ENCODE measurements at places on chromosomes 3 and 15. TPM values are rescaled to one million over a fixed set of nuclear protein-coding genes. Genes with fewer than 3 reads are reported as not detected.

The CLN6 gene
- 50.8 TPM for total RNA-seq

GRCh38 chr3:127673191-127674100 lies 694 bp downstream of the ABTB1 start:
- peaks cover 12% of the 10 kb centered on the region for H3K4me1 ChIP-seq
- H3K4me3 ChIP-seq, result peak overlapping the region; percentile 87
- no peak overlapping the region for H3K27ac ChIP-seq

DNA sequence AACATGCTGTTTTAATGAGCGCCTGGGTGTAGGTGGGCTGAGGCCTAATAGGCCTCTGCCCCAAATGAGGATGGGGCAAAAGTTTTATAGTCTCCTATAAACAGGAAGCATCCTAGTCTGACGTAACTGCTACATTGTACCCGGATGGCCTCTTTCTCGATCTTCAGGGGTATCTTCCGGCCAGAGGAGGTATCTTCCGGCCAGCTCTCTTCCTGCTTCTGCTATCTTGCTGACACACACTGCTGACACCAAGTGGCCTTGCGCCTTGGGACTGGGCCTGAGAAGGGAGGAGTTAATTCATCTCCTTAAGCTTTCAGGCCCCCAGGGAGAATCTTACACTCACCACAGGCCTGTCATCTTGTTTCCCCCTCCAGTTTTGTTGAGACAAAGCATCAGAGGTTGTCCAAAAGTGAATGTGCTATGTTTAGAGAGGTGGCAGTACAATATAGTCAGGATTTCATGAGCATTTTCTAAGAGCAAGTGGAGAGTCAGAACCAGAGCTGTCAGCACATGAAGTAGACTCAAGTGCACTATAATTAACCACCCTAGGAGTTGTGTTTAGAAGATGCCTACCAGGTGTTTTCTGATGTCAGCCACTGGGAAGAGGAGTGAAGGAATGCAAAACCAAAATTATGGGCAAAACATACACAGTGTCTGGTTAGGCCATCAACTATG lies 15.6 kb upstream of the IGSF10 start:
- H3K27ac ChIP-seq, result no peak overlapping the region
- H3K27me3 ChIP-seq, result no peaks in the 10 kb centered on the region
- no peak overlapping the region for H3K4me3 ChIP-seq
- peaks cover 19% of the 10 kb centered on the region for H3K4me1 ChIP-seq
- H3K36me3 ChIP-seq, result no peaks in the 10 kb centered on the region
- no peak for DNase-seq

The CCDC191 gene
- total RNA-seq, result 1.6 TPM

DNA sequence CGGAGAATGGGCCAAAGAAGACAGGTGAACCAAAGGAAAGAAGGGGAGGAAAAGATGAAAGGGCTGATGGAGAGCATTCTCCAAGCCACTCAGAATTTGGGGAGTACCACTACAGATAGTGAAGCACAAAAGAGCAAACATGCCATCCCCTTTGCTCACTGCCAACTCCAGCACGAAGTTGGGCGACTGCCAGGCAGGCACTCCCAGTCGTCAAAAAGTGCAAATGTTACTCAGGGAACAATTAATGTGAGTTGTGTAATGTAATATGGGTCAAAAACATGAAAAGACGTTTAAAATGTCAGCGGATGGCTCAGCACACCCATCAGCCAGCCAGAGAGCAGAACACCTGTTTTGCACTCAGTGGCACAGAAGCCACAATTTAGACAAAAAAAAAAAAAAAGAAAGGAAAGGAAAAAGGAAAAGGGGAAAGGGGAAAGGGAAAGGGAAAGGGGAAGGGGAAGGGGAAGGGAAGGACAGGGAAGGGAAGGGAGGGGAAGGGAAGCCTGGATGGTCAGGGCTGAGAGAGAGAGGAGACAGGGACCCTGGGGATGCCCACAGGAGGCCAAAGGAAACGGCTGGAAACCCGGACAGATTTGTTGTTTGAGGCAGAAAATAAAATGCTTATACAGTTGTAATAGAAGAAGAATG lies 82.7 kb downstream of the COL8A1 start:
- no peaks in the 10 kb centered on the region for H3K27me3 ChIP-seq
- peaks cover 27% of the 10 kb centered on the region for H3K4me1 ChIP-seq
- DNase-seq, result no peak

DNA sequence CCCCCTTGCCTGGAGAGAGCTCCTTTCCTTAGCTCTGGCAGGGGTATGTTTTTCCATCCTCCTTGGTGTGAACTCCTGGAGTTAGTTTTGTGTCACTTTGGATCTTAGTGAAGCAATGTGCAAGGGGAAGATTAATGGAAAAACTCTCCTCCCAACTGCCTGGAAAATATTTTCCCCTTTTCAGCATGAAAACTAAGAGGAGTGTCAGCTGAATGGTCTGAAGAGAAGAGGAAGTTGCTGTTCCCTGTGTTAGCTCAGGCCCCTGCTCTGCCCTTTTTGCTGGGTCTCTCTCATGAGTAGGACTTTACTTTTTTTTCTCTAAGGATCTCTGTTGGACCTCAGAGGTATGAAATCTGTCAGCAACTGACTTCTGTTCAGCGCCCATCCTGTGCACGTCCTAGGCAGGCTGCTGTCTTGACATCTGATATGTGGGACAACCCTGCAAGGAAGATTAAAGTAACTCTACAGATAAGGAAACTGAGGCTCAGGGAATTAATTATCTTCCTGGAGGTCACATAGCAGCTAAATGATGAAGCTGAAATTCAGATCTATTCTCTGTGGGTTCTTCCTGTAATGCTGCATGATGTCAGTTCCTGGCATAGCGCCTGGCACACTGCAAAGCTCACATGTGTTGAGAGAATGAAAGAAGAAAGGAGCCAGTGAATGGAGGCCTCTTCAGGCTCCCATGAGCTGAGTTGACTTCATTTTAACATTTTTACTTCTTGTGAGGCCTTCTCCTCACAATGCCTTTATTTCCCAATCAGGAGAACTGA lies 109.7 kb upstream of the GALNT15 start:
- no peak overlapping the region for H3K27ac ChIP-seq
- peaks cover 4% of the 10 kb centered on the region for H3K27me3 ChIP-seq
- H3K36me3 ChIP-seq, result no peaks in the 10 kb centered on the region

- no peak for DNase-seq
- H3K27me3 ChIP-seq, result no peaks in the 10 kb centered on the region
- H3K4me1 ChIP-seq, result peaks cover 29% of the 10 kb centered on the region
- H3K27ac ChIP-seq, result no peak overlapping the region
- H3K36me3 ChIP-seq, result no peaks in the 10 kb centered on the region
Observed at GRCh38 chr3:89260721-89261120, 153.3 kb downstream of the EPHA3 start.

The TNFSF10 gene
- total RNA-seq, result 0.39 TPM

- peaks cover 21% of the 10 kb centered on the region for H3K4me1 ChIP-seq
- no peaks in the 10 kb centered on the region for H3K27me3 ChIP-seq
Observed at GRCh38 chr3:113966172-113966571, 18.4 kb downstream of the ZDHHC23 start.

GRCh38 chr3:157373783-157374182 lies 62.9 kb upstream of the PTX3 start:
- DNase-seq, result no peak
- peaks cover 11% of the 10 kb centered on the region for H3K4me1 ChIP-seq
- H3K36me3 ChIP-seq, result no peaks in the 10 kb centered on the region
- H3K27me3 ChIP-seq, result no peaks in the 10 kb centered on the region

- no peaks in the 10 kb centered on the region for H3K27me3 ChIP-seq
- no peak for DNase-seq
- H3K36me3 ChIP-seq, result peaks cover 88% of the 10 kb centered on the region
- H3K4me1 ChIP-seq, result 0 out of 2 replicates have a peak, but pooled peaks cover 4% of the 10 kb centered on the region
Observed at GRCh38 chr3:155912090-155912489, 41.6 kb downstream of the GMPS start.

GRCh38 chr3:98513091-98513511 lies 9.6 kb downstream of the CLDND1 start:
- H3K27me3 ChIP-seq, result no peaks in the 10 kb centered on the region
- peaks cover 19% of the 10 kb centered on the region for H3K4me1 ChIP-seq
- peaks cover 19% of the 10 kb centered on the region for H3K36me3 ChIP-seq
- H3K27ac ChIP-seq, result no peak overlapping the region

DNA sequence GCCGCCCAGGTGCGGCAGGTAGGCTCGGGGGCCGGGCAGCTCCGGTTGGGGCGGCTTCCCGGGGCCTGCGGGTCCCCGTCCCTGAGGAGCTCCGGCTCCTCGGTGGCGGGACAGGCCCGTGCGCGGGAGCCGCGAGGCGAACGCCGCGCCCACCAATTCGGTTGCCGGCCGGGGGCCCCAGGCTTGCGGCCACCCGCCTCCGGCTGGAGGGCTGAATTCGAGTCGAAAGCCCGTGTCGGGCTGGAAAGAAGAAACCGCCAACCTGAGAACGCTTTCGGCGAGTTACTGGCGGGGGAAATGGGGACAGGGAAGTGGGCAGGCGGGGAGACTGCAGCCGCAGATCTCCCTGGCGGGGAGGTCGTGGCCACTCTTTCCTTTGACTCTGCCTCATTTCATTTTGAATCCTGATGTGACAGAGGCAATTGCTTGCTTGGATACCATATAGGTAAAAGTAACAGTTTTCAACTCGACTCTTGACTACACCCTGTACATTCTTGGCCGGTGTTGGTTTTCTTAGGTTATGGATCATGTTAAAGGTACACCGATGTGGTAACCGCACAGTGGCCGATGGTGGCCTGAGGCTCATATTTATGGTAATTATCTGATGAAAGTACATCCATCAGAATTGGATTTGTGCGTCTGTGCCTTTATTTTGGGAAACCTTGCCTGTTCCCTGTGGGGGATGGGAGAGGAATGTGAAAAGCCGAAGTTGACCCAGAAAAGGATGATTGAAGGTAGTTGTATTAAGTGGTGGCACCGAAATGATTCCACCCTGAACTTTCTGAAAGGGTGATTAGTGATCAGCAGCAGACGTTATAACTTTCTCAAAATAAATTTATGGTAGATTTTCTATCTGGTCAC lies 1.7 kb downstream of the B3GNT5 start:
- H3K4me3 ChIP-seq, result peak overlapping the region; percentile 79
- H3K27ac ChIP-seq, result peak overlapping the region; percentile 57
- peaks cover 32% of the 10 kb centered on the region for H3K27me3 ChIP-seq
- DNase-seq, result peak; percentile 58
- H3K36me3 ChIP-seq, result no peaks in the 10 kb centered on the region

GRCh38 chr15:98401029-98401428 lies 247.3 kb upstream of the IGF1R start:
- DNase-seq, result no peak
- H3K27ac ChIP-seq, result no peak overlapping the region
- no peaks in the 10 kb centered on the region for H3K36me3 ChIP-seq
- no peaks in the 10 kb centered on the region for H3K27me3 ChIP-seq
- peaks cover 14% of the 10 kb centered on the region for H3K4me1 ChIP-seq

The SNX1 gene
- total RNA-seq, result 61.8 TPM

DNA sequence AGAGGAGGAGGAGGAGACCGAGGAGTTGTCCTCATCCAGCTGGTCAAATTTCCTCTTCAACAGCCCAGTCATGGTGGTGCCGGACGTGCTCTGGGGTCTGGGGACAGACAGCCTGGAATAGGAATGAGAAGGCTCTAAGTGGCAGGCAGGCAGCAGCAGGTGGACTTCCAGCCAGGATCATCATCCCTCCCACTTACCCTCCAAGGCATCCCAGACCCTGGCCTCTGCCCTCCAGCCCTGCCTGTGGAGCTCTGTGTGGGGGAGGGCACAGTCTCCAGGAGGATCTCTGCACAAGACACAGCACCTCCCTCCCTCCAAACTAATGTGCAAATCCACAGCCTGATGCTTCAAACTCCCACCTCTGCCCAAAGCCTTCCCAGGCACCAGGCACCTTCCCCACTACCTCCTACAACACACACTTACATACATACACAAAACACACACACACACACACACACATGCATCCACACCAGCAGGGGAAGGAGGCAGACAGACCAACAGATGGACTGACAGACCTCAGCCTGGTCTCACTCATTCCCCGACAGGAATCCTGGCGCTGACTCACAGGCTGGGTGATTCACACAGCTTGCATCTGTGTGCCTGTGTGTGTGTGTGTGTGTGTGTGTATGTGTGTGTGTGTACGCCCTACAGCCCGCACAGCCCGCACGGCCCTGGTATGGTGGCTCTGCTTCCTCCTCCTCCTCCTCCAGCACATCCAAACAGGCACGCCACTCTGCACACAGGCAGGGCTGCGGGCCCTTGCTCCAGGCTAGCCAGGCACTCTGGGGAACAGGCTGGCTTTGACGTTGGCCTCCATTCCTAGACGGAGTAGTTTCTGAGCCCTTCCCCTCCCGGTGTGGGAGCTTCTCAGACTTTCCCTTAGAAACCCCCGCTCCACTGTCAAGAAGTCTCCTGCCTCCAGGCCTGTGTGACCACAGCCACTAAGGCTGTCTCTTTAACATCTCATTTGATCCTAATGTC lies 6.5 kb downstream of the CSRNP1 start:
- H3K4me3 ChIP-seq, result no peak overlapping the region
- H3K36me3 ChIP-seq, result peaks cover 34% of the 10 kb centered on the region
- peak overlapping the region; percentile 73 for H3K27ac ChIP-seq
- H3K27me3 ChIP-seq, result no peaks in the 10 kb centered on the region
- H3K4me1 ChIP-seq, result peaks cover 58% of the 10 kb centered on the region

DNA sequence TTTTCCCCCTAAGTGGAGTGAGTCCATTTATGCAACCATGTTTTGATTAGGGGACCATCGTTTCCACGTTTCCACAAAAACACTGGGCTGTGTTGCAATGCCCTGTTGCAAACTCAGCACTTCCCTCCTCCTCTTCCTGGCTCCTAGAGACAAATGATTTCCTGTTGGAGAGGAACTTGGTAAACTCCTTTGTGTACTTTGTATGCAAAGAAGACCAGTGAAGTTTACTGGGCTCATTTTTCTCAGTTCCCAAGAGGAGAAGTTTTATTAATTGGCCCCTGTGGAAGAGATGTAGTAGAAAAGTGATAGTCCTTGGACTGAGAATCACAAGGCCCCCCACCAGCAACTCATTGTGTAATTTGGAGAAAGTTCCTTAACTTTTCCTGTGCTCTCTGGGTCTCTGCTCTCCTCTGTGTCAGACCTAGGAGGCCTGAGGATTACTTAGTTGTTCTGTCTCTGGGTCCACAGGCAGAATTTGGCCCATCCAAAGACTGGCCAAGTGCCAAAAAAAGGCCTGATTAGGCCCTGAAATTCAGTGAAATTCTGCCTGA lies 95.0 kb downstream of the ATG7 start:
- no peak for DNase-seq
- H3K36me3 ChIP-seq, result peaks cover 2% of the 10 kb centered on the region
- no peaks in the 10 kb centered on the region for H3K27me3 ChIP-seq
- H3K4me1 ChIP-seq, result peaks cover 22% of the 10 kb centered on the region
- H3K4me3 ChIP-seq, result no peak overlapping the region

- DNase-seq, result no peak
- no peak overlapping the region for H3K27ac ChIP-seq
- no peaks in the 10 kb centered on the region for H3K27me3 ChIP-seq
Observed at GRCh38 chr15:67103869-67104268, 38.5 kb downstream of the SMAD3 start.

GRCh38 chr3:128701342-128702212 lies 24.4 kb upstream of the RAB7A start:
- no peaks in the 10 kb centered on the region for H3K4me1 ChIP-seq
- no peak overlapping the region for H3K4me3 ChIP-seq

- peaks cover 44% of the 10 kb centered on the region for H3K36me3 ChIP-seq
- no peaks in the 10 kb centered on the region for H3K4me1 ChIP-seq
- no peak overlapping the region for H3K4me3 ChIP-seq
- H3K27me3 ChIP-seq, result no peaks in the 10 kb centered on the region
- H3K27ac ChIP-seq, result no peak overlapping the region
Observed at GRCh38 chr3:82942041-82942440, 1180.6 kb upstream of the GBE1 start.

GRCh38 chr15:39746176-39746575 lies 36.5 kb downstream of the FSIP1 start:
- H3K27ac ChIP-seq, result no peak overlapping the region
- no peaks in the 10 kb centered on the region for H3K27me3 ChIP-seq
- H3K36me3 ChIP-seq, result no peaks in the 10 kb centered on the region
- no peak overlapping the region for H3K4me3 ChIP-seq
- no peak for DNase-seq
- H3K4me1 ChIP-seq, result peaks cover 12% of the 10 kb centered on the region

The CACNA1D gene
- 3.6 TPM for total RNA-seq

Measured in WTC11 (cell line).